ENCODE measurements at places on chromosomes 3 and 15. TPM values are rescaled to one million over a fixed set of nuclear protein-coding genes. Genes with fewer than 3 reads are reported as not detected.

CTDSPL gene
- 14.7 TPM for total RNA-seq

LTK gene
- 0.73 TPM for total RNA-seq

TPM1 gene
- 192 TPM for total RNA-seq

FILIP1L gene
- 39.2 TPM for total RNA-seq

GPR149 gene
- total RNA-seq: not detected

VWA5B2 gene
- total RNA-seq: not detected

GPR62 gene
- total RNA-seq: 0.20 TPM

GNB4 gene
- total RNA-seq: 35.8 TPM

PROS1 gene
- 11.1 TPM for total RNA-seq

B4GALT4 gene
- 3.1 TPM for total RNA-seq

SRPRB gene
- total RNA-seq: 47.8 TPM

NANOGP8 gene
- 0.20 TPM for total RNA-seq

CLDN16 gene
- 0.39 TPM for total RNA-seq

Data from mammary microvascular endothelial cell (primary cell).